ENCODE measurements at places on chromosomes 11 and 22.

- DNase-seq = no peak
Measured at GRCh38 chr11:36890841-36891240, 292.8 kb upstream of the RAG2 start.

- DNase-seq = no peak
Measured at GRCh38 chr11:64036087-64037026, 626 bp downstream of the FLRT1 start.

GRCh38 chr11:45414088-45414487, 127.9 kb upstream of the SYT13 start:
- DNase-seq = no peak

DNA sequence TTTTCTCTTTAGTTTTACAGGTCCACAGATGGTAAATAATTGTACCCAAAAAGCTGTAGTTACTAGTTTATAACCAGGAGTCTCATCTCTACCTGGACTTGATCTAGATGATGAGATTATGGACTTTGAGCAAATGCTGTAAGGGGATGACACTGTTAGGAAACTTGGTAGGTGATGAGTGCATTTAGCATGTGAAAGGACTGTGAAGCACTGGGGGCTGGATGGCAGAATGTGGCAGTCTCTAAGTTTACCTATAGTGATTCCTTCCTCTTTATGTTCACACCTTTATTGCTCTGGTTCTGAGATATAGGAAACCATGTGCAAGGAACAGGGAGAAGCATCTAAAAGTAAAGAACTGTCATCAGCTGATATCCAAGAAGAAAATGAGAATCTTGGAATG, 230.7 kb upstream of the CHORDC1 start:
- DNase-seq = no peak

- no peak for DNase-seq
Measured at GRCh38 chr11:12540913-12541582, 133.2 kb upstream of the TEAD1 start.

DNA sequence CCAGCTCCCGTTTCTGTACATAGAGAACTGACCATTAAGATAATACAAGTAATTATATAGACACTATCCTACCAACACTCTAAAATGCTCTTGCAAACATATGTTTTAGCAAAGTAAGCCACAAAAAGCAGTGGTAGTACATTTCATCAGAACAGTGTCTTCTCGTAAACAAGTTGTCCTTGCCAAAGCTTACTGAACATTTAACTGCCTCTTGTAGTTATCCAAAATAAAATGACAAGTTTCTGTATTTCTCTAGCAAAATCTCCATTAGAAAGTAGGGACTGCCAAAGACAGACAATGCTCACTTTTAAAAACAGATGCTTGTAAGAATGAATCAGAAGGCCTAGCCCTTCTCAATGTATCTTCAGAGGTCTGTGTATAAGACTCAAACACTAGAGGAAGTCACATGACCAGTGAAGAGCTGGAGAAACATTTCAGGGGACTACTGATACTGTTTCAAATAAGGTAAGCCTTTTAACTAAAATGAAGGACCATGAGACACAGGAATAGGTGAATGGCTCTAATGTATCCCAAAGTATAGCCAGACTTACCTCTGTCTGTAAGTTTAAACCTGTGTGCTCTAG, 7.8 kb upstream of the ZC3H12C start:
- no peak for DNase-seq

GRCh38 chr22:38172832-38173640, 8.6 kb downstream of the PLA2G6 start:
- DNase-seq = peak; percentile 42

DNA sequence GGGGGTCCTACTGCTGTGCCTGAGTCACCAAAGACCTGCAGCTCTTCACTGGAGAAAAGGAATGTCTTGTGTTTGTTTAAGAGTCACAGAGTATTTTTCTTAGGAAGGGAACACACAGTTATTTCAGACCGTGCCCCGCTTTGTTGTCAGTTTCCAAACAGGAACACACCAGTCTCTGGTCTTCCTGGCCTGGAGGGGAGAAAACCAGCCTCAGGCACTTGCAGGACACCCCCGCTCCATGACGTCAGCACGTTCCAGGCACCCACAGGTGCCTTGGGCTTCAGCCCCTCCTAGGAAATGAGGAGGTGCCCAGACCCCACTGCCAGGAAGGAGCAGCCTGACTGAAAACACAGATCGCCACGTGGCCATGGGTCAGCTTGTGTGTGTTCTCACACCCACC, 5.4 kb downstream of the DEAF1 start:
- DNase-seq = no peak

DNA sequence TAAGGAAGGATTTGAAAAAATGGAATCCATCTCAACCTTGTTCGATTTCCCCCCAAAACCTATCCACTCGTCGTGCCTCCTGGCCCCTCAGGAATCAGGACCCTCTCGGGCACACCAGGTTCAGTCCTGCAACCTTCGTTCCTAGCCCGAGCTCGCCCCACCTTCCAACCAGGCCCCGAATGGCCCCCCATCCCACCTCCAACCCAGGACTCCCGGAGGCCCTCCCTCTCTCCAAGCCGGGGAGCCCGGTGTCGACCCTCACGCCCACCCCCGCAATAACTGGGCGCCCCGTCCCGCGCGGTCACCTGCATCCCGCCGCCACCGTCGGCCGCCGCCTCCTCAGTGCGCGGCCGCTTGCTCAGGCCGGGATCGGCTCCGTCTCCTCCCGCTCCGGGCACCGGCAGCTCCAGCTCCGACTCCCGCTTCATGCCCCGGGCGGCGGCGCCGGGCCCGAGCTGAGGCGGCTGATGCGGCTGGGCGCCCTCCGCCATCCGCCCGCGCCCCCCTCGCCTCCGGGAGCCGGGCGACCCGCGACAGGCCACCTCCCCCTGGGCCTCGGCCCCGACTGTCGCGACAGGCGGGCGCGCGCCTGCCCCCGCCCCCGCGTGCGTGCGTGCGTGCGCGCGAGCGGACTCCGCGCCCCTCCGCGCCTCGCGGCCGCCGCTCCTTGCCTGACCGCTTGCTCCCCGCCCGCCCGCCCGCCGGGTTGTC, 534 bp downstream of the RBFOX2 start:
- no peak for DNase-seq

GRCh38 chr11:37230865-37231264, 632.8 kb upstream of the RAG2 start:
- DNase-seq = no peak

DNA sequence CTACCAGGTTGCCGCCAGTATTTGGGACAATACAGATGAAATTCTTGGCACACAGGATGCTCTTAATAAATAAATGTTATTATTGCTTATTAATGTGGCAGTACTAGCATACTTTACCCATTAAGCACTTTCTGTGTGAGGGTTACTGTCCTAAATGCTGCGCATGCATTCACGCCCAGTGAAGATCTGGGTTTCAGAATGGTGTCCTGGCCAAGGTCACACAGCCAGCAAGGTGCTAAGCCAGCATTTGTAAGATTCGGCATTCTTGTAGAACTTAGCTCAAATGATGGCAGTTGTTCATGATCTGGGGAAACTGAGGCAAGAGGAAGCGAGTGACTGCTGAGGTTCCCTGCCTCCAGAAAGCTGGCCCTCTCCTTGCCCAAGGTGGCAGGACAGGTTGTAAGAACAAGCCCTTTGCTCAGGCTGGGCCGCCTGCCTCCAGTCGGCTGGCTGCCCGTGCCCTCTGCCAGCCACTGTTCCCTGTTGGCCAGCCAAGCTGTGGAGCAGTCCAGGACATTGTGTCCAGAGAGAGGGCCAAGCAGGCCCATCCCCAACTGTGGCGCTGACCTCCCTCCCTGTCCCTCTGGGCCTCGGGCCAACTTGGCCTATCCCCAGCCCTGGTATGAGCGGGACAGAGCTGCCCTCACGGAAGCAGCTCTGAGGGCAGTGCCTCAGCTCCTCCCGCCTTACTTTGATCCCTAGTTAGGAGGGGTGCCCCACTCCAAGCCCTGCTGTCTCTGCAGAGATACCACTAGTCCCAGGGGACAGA, 28.8 kb downstream of the TOB2 start:
- DNase-seq = no peak

- DNase-seq = no peak
Measured at GRCh38 chr11:115104851-115105453, 399.3 kb downstream of the CADM1 start.

- no peak for DNase-seq
Measured at GRCh38 chr11:132231656-132232347, 861.4 kb downstream of the NTM start.

DNA sequence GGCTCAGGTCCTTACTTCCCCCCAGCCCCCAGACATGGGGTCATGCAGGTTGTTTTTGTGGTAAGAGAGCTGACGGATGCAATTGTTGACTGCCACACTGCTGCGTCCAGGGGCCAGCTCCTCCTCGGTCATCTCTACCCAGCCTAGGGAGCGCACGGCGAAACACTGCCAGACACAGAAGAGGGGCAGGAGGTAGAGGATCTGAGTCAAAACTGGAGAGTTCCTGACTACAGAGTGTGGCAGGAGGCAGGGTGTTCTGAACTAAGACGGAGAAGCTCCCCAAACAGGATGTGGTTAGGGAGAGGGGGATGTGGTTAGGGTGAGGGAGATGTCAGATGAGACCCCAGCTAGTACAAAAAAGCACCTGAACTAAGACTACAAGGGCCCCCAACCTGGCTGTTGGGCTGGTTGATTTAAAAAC, 12.3 kb downstream of the SMPD1 start:
- no peak for DNase-seq

GRCh38 chr22:25760294-25760693, 18.3 kb downstream of the MYO18B start:
- DNase-seq = no peak

DNA sequence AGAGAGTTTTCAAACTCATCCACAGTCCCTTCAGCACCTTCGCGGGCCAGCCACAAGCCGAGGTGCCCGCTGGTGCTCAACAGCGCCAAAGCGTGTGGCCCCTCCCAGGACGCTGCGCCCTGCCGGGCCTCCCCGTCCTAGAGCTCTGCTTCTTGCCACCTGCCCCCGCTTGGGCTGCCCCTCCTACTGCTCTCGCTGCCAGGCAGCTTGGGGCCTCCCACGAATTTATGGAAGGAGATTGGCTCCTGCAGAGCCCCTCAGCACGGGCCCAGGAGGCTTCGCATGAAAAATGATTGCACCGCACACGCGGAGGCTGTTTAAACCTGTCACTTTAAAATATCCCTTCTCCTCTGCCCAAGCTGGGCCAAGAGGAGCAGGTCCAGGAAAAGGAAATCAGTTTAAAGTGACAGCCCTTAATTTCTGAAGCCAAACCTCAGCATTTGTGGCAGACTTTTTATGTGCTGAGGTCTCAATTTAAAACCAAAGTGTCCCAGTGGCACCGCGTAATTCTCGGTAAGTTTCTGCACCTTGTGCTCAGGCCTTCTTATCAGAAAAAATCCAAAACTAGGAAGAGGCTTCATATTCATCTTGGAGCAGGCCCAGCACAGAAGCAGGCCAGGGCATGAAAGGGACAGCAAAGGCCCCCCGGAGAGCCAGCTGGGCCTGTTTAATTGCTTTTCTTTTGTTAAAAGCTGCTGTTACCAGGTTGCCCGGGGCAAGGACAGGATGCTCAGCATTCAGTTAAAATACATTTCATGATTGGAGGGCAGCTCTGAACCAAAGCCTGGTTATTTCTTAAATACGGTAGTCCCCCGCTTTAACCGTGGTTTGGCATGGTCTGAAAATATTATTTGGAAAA, 303.6 kb downstream of the OPCML start:
- no peak for DNase-seq

GRCh38 chr11:31847761-31848160, 36.6 kb upstream of the PAX6 start:
- DNase-seq = no peak

DNA sequence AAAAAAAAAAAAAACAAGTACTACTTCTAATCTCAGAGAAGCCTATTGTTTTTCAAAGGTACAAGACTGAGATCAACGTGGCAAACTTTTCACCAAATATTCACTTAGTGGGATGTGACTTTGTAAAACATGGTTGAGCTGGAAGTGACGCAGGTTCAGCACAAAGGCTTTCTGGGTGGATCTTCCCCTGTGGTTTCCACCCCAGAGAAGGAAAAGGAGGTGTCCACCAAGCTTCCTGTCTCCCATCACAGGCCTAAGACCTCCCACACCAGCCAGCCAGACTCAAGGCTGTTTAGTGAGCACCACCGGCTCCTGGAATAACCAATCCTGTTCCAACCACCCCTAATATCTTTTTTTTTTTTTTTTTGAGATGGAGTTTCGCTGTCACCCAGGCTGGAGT, 5.7 kb downstream of the TMEM184B start:
- peak; percentile 7 for DNase-seq

- DNase-seq = no peak
Measured at GRCh38 chr11:120173807-120174206, 35.9 kb upstream of the TRIM29 start.

DNA sequence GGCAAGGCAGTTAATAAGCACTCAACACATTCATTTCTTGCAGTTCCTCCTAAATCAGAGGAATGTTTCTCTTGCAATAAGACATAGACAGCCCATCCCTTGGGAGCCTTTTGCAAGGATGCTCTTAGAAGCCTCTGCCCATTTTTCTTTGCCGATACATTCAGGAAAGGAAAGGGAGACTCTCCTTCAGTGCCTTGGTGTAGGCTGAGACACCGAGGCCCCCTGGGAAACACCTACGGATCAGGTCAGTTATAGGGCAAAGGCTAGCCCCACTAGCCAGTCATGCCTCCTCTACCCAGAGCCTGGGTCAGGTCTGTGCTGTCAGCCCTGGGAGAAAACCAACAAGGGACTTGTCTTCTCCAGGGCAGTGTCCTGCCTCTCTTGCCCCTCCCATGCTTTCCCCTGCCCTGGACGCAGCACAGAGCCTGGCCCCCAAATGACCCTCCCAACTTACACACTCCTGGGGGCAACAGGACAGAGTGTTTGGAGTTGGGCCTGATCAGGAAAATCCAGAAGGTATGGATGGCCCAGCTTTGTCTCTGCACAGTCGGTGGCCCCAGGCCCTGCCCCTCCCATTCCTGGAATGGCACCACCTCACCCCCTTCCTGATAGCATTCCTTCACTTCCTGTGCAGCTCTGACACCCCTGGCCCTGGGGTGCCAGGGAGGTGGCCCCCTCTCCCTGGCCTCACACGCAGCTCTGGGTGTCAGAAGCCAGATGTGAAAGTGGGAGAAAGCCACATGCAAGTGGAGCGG, 18.3 kb downstream of the ANKK1 start:
- no peak for DNase-seq

- DNase-seq = no peak
Measured at GRCh38 chr11:74371269-74372052, 26.8 kb downstream of the PGM2L1 start.

GRCh38 chr11:69374110-69374945, 80.4 kb downstream of the MYEOV start:
- no peak for DNase-seq

GRCh38 chr22:25122136-25122764, 77.4 kb upstream of the CRYBB3 start:
- no peak for DNase-seq

GRCh38 chr11:17821648-17822400, 87.2 kb downstream of the KCNC1 start:
- DNase-seq = no peak

DNA sequence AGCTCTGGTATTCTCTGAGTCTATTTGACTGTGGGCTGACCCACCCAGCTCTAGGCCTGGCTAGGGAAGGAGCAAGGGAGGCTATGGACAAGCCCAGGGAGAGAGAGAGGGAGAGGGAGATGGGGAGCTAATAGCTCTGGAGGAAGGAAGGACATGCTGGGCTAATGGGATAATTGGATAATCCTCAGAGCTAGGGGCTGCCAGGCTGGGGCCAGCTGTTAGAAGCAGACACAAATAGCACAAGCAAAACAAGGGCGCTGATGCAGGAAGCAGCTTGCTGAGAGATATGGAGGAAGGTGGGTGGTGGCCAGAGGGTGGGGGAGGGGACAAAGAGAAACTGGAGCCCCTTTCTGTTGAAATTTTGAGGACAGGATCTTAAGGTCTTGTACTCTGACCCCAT, 23.2 kb downstream of the ADORA2A start:
- no peak for DNase-seq

Measured in activated CD8-positive, alpha-beta memory T cell treated with anti-CD3 and anti-CD28 coated beads for 48 hours (primary cell).